ENCODE measurements at places on chromosomes 7 and 10.

GRCh38 chr10:126063353-126063791 is 167.0 kb downstream of the FANK1 start:
- DNase-seq: peak; percentile 33

GRCh38 chr7:38507384-38507783 is 123.8 kb downstream of the AMPH start:
- no peak for DNase-seq

- peak; percentile 64 for DNase-seq
These were observed 117.9 kb upstream of the COL1A2 start for GRCh38 chr7:94276795-94277194.

DNA sequence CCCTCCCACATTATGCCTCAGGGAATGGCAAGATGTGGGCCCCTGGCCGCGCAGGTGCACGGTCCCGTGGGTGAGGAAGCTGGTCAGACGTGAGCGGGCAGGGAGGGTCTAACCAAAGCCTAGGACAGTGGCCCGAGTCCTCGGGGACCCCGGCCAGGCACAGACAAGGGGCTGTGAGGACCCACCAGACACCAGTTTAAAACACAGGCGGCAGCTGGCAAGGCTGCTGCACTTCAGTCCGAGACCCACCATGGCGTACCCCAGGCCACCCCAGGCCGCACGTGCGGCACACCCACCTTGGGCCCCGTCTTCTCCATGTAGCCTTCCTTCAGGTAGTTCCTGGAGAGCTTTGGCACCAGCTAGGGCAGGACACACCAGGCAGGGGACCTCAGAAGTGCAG is 23.5 kb downstream of the GET4 start:
- no peak for DNase-seq

DNA sequence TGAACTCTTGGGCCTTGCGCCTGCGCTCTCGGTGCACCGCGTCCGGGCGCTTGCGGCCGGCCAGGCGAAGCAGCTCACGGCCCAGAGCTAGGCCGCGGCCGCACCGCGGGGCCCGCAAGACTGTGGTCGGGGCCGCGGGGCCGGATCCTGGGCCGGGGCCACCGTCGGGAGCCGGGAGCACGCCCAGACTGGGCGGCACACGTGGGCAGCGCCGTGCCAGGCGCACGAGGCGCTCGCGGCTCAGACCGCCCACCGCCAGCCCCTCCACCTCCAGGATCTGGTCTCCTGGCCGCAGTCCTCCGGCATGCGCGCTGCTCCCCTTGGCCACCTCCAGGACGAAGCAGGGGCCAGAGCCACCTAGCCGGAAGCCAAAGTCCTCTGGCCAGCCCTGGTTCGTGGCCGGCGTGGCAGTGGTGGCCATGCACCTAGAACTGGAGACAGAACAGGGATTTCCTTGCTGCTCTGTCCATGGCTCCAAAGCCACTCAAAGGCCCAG is at the start of gene GRID2IP:
TSS of gene GRID2IP (minus strand) at position 446 of the 496 bp plus-strand sequence. CDS start at position 421, 25 bp downstream.
- DNase-seq: no peak

DNA sequence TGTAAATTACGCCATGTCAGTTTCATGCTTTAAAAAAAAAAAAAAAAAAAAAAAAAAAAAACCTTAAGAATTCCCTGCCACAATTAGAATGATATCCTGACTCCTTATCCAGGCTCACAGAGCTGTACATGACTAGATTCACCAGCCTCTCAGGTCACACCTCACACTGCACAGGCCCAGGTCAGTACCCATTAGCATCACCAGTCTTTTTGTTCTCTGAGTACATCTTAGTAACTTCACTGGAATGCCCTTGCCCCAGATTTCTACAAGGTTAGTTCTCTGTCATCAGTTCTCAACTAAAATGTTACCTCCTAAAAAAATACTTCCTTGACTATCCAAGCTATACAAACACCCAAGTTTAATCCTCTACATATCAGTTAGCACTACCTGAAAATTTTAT is 211.0 kb downstream of the LRRN3 start:
- DNase-seq: no peak

DNA sequence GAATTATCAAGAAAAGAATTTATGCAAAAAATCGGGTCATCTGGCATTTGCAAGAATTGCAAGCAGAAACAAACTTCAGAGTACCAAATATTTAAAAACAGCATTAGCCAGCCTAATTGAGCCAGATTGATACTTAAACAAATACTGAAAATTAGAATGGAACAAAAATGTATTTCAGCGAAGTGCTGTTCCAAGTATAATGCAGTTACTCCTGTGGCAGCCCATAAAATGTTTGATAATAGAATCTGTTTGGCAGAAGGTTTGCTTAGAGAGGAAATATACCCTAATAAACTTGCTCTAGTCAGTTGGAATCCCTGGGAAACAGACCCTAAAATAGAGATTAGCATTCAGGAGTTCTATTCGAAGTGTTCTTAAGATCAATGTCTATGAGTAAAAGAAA is 835.1 kb upstream of the MBL2 start:
- no peak for DNase-seq

GRCh38 chr7:94683066-94683465 is 27.1 kb upstream of the SGCE start:
- no peak for DNase-seq

- DNase-seq: peak; percentile 59
These were observed 3.1 kb upstream of the ADAP1 start for GRCh38 chr7:957418-958220.

GRCh38 chr7:154505362-154505761 is 453.2 kb downstream of the DPP6 start:
- no peak for DNase-seq

GRCh38 chr7:37415629-37416028 is 33.0 kb downstream of the ELMO1 start:
- DNase-seq: no peak
